ENCODE measurements at places on chromosomes 7 and 10. TPM values are rescaled to one million over a fixed set of nuclear protein-coding genes. Genes with fewer than 3 reads are reported as not detected.

DNA sequence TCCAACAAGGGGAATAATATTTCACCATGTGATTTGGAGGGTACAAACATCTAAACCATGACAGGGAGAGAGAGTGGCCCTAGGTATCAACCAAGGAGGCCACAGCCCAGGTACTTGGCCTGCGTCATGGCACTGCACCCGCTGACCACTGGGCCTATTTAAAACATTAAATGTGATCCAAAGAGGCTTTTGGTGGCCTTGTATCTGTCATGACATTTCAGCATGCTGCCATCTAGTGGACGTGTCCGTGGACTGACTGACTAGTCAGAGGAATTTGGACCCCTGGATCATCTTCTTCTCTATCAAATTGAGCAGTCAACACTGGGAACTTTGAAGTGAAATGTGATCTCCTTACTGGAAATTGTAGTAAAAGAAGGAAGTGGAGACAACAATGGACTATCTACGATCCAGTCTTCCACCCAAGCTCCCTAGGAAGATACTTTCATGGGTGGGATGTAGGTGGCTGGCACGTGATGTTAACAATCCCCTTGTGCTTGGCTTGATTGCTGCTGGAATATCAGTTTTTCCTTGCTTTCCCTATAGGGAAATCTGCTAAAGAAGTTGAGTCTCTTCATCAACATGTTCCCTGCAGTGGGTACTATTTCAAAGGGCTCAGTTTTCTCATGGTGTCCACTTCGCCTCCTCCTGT is 24.6 kb upstream of the ITGA8 start:
- DNase-seq, result no peak

DNA sequence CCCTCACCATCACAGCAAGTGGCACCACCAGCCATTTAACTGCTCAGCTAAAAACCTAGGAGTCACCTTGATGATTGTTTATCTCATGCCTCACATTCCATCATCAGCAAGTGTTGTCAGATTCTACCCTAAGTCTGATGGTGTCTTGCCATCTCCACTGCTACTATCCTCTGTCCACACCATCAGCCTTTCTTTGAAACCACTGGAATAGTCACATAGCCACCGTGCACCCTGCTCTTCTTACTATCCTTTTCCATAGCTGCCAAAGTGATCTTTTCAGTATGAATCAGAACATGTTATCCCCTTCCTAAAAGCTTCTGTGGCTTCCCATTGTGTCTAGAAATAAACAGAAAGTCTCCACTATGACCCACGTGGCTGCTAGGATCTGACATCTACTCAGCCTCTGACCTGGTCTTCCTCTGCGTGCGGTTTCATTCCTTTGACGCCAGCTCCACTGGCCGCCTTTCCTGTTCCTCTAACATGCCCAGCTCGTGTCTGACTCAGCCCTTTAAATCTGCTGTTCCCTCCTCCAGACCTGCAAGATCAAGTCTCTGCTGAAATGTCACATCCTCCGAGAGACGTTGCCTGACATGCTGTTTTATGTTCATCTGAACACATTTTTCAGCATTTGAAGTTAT is 16.5 kb upstream of the CHN2 start:
- DNase-seq, result peak; percentile 74

DNA sequence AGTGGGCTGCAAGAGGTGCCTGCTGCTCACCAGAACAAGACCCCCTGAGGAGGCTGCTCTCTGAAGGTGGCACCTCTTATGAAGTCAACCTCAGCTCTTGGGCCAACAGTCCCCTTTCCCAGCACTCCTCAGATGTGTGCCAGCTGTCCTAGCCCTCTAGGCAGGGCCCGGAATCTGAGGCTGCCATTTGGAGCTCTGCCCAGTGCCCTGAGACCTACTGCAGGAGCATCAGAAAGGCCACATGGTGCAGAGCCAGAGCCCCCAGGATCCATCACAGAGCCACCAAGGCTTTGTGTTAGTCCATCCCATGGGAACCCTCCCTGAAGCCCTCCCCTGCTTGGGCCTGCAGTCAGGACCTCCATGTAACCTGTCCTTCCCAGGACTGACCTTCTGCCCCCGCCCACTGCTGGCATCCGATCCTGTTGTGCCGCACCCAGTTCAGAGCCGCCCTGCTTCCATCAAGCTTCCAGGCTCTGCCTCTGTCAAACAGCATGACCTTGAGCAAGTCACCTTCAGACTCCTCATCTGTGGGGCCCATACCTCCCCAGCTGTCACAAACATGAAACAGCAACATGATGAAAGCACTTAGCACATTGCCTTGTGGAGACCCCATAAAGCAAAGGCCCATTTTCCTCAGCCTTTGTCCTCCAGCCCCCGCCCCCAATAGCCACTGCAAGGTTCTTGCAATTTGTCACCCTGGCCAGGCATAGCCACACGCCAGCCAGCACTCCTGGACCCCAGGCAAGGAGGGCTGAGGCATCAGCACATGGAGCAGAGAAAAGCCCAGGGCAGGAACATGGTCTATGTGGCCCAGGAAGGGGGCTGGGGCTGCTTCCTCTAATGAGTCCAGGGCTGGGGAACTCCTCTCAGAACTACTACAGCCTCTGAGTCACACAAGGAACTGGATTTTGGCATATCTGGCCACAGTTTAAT is 51.7 kb downstream of the GRID1 start:
- DNase-seq, result peak; percentile 52

DNA sequence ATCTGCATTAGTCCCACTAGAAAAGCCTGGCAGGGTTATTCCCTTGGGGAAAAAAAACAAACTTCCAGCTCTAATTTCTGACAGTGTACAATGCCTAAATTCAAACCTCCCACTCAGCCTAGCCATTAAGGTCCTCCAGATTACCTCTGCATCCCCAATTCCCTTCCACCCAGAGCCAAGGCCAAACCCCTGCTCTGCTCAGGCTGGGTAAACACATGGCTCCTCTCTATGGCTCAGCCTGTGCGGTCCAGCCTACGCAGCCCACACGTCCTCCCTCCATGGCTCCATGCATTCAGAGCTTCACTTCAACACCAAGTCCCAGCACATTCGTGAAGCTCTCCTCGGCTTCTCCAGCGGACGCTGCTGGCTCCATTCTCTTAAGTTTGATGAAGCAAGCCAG is 5.2 kb downstream of the DLG5 start:
- no peak for DNase-seq

GRCh38 chr10:72740528-72740927 is 48.6 kb downstream of the MCU start:
- DNase-seq, result no peak

The CFAP70 gene
- 2.7 TPM for total RNA-seq

The SLC18A2 gene
- total RNA-seq, result 5.2 TPM

All from upper lobe of right lung (tissue), 1 donor.